GM03348 (cell line): ENCODE measurements at places on chromosomes 16 and 17.

- no peak for DNase-seq
Observed at GRCh38 chr16:26667307-26667706, 399.4 kb upstream of the C16orf82 start.

GRCh38 chr17:43469145-43469544 lies 14.6 kb upstream of the DHX8 start:
- peak; percentile 79 for DNase-seq

DNA sequence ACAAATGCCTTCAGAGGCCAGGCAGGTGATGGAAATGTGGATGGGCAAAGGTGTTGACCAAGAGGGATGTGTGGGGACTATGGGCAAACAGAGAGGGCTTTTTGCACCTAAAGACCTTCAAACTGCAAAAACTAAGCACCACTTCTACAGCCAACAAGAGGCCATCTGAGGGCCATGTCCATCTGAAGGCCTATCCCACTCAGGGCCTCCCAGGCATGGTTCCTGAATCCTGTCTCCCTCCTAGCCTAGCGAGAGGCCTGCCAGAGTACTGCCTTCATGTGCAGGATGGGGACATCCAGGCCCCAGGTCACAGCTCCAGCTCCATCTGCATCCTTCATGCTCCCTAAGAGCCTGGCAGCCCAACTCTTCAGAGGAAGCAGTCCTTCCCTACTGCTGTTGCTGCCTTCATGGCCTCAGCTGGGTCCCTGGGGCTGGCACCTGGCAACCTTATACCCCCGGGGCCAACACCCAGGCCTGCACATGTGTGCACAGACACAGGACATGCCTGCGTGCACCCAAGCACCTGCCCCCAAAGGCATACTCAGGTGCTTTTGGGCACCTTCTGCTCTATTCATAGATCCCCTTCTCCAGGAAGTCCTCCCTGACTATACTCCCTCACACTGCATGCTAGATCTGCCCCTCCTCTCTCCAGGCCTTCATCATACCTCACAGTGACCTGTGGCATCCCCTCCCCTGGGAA lies 95.2 kb downstream of the C16orf78 start:
- no peak for DNase-seq

GRCh38 chr16:63617047-63617989 lies 1504.5 kb downstream of the CDH11 start:
- DNase-seq: no peak

DNA sequence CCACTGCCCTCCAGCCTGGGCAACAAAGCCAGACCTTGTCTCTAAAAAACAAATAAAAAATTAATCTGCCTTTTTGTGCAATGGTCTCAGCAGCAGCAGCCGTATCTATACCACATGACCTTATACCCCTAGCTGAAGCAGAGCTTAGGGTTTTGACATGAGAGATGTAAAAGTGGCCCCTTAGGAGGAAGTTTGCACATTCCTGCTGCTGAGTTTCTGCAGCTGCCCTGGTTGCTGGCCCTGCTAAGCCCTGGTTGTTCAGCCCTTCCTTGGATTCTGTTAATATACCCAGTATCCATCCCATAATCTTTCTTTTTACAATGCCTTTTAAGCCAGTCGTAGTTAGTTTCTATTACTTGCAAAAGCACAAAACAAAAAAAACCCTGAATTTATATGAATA lies 33.0 kb upstream of the PRKCB start:
- no peak for DNase-seq

GRCh38 chr16:1466968-1467521 lies 7.8 kb downstream of the CLCN7 start:
- DNase-seq: no peak

DNA sequence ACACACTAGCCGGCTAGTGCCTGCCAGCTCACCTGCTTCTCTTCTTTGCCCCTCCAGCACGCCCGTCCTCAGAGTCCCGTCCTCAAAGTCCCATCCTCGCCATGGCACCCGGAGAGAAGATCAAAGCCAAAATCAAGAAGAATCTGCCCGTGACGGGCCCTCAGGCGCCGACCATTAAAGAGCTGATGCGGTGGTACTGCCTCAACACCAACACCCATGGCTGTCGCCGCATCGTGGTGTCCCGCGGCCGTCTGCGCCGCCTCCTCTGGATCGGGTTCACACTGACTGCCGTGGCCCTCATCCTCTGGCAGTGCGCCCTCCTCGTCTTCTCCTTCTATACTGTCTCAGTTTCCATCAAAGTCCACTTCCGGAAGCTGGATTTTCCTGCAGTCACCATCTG lies 3.6 kb downstream of the SCNN1G start:
- DNase-seq: no peak

DNA sequence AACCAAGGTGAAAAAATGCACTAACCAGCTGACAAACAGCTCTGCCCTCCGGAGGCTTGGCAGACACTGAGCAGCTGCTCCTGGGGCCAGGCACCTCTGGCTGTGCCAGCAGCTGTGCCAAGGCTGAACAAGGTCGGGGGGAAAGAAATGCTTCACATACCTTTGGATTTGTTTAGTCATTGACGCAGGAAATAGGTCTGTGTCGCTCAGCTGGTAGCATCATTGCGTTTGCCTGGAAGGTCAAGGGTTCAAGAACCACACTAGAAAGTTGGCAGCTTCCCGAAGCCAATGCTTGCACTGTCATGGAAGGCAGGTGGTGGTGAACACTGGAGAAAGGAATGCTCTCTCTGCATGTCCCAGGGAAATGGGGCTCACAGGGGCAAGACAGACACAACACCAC lies 63.5 kb downstream of the PCTP start:
- DNase-seq: no peak

GRCh38 chr16:70151941-70152509 lies 21.6 kb upstream of the CLEC18C start:
- DNase-seq: peak; percentile 15

DNA sequence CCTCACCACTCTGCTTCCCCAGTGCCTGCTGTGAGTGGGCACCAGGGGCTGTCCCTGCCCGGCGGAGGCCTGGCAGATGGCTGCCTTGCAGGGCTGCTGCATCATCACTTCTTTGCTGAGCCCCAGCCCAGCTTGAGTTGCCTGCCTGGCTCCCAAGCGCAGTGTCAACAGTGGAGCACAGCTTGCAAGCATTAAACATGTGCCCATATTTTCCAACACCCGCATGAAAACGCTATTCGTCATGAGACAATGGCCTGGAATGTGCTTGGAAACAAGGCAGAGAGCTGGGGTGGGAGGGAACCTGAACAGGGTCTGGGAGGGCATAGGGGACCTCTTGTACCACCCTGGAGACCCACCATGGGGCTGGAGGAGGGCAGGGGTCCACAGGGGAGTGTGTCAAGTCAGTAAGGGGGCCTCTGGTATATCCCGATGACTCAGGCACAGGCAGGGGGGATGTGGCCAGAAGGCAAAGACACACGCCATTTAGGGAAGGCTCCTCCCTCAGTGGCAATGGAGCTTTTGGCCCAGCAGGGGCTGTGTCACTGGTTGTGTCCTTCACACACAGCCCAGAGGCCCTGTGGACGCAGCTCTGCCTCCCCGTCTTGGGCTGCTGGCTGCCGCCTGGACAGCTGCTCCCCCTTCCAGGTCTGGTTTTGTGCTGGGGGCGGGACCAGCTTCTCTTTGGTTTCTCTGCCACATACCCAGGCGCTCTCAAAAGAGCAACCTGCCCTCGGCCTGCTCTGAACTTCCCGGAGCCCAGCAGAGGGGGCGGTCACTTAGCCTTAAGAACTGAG lies 17.4 kb upstream of the MTSS2 start:
- peak; percentile 87 for DNase-seq

- DNase-seq: no peak
Observed at GRCh38 chr17:82101301-82101715, 3.3 kb upstream of the FASN start.

DNA sequence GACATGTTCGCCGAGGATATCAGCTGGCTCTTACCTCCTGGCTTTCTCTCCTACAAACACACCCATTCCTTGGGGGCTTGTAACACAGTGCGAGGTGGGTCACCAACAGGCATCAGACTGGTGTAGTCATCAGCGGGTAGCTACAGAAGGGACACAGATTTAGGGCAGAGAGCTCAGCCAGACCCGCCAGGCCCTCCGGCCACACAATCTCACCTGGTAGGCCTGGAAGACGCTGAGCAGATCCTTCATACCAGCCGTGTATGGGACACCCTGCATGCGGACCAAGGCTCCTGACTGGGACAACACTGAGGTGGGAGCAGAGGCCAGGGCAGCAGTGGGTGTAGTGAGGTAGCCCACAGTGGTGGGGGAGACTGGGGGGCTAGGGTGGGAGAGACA lies 5.8 kb downstream of the ESRP2 start:
- no peak for DNase-seq

DNA sequence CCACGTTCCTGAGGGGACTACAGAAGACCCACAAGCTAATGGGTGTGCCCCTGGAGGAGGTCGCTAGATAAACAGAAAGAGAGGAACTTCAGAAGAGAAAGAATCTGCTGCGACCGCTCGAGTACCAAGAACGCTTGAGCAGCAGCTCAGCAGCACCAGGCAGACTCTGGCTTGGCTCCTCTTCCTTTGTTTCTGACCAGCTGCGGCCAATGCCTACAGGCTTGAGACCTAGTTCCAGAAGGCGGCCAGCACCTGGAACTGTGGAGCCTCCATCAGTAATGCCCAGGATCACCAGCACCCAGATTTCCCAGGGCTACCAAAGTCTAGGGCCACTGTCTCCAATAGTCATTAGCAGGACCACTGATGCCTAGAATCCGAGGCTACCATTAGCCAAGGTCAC lies 26.0 kb upstream of the GOSR2 start:
- no peak for DNase-seq

- no peak for DNase-seq
Observed at GRCh38 chr16:83021746-83022145, 395.0 kb downstream of the CDH13 start.

DNA sequence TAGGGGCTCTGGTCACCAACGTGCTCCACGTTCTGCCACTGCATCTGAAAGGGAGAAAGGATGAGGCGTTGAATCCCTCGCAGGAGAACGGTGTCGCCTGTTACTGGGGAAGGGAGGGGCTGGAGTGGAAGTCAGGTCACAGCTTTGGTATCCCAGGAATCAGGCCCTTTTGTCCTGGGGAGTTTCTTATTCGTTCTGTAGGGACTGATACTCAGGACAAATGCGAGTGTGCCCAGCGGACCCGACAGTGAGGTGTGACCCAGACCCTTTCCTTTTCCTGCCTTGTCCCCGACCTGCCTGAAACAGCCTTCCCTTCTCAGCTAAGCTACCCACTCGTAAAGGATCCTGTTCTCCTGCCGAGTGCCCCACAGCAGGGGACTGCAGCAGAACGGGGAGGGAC lies 177.5 kb downstream of the VPS53 start:
- no peak for DNase-seq

DNA sequence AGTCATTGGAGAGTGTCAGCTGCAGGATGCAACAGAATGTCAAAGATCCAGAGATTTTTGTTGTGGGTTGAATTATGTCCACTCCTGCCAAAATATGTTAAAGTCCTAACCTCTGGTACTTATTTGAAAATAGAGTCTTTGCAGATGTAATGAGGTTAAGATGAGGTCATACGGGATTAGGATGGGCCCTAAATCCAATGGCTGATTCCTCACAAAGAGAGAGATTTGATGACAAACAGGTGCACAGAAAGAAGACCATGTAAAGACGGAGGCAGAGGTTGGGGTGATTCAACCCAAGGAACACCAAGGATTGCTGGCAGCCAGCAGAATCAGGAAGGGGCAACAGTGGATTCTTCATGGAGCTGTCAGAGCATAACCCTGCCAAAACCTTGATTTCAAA lies 34.5 kb upstream of the USP22 start:
- no peak for DNase-seq
